Effector CD8-positive, alpha-beta T cell (primary cell): ENCODE measurements at places on chromosomes 7 and 10.
A peak's percentile ranks its signal among the peaks of the same experiment; 100 is the strongest.

DNA sequence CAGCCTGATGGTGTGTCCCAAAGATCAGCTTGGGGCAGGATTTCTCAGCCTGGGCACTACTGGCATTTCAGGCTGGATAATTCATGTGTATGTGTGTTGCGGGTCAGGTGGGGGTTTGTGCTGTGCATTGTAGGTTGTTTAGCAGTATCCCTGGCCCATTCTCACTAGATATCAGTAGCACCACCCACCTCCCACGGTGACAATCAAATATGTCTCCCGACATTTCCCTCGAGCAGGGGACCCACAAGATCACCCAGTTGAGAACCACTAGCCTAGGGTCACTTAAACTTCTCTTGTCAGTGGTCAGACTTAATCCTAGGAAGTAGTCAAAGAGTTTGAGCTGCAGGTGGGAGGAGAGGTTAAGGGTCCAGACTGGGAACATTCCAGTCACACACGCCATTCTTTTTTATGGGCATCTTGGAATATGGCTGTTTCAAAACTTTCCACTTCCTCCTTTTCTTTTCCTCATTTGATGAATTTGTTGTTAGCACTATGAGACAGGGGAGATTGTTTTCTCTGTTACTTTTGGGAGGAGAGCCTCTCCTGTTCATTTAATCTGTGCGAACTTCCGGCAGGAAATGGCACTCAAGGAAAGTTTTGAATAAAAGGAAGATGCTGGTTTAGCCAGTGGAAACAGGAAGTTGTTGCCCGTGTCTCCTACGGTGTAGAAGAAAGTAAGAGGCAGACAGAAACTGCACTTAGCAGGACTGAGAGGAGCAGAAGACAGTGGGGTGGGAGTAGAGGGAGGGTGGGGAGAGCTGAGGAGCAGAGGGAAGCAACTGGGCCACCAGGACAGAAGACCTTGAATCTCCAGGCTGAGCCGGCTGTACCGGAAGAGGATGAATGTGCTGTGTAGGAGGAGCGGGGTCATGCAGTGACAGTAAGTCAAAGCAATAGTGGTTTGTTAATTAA, 17.6 kb upstream of the EXOC6 start:
- no peak for DNase-seq

DNA sequence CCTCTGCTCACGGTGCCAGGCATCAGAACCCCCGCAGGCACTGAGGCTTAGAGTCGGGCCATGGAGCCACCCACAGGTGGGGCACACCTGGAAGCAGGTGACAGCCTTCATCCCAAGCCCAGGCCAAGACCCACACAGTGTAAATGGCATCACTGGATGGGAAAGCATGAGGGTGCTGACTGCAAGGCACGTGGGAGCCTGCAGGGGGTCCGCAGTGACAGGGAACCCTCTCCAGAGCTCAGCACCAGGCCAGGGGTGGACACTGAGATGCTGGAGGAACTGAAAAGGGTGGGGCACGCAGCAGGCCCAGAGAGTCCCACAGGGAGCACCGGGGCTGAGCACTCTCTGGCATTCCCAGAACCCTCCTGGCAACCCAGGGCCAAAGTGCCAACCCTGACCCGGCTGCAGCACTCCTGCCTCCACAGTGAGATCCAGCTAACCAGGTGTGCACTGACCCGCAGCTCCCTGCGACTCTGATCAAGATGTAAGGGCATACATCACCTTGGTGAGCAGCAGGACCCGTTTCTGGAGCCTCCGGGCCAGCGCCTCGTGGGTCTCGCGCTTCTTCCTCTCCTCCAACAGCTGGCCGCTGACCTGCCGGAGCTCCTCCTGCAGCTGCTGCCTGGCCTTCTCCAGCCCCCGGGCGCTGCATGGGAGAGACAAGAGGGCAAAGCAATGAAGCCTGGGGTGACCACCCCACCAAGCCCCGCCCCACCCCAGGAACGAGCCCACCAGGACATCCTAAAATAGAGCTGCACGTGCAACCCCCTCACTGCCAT, 163.9 kb downstream of the MAD1L1 start:
- DNase-seq: no peak

- no peak for DNase-seq
Observed at GRCh38 chr10:51965451-51965850, 266.1 kb upstream of the CSTF2T start.

DNA sequence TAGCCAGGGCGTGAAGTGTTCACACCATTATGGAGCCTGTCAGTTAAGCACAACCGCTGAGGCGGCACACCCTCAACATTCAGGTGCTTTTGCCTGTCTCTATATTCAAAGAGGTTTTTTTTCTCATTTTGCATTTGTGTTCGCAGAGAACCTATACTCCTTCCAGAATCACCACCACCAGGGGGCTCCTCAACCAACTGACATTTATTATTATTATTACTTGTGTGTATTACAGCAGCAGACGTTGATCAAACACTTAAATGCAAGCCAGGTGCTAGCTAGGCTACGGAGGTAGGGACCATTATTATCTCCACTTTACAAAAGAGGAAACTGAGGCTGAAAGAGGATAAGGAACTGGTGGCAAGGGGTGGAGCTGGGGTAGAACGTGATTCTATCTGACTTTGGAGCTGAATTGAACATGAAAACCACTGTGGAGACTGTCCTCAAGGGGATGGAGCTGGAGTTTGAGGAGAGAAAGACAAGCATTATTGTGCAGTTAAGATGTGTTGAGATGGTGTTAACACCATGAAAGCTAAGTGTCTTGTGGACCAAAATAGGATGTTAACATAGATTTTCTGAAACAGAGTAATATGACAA, 133.8 kb upstream of the PLXNA4 start:
- no peak for DNase-seq

DNA sequence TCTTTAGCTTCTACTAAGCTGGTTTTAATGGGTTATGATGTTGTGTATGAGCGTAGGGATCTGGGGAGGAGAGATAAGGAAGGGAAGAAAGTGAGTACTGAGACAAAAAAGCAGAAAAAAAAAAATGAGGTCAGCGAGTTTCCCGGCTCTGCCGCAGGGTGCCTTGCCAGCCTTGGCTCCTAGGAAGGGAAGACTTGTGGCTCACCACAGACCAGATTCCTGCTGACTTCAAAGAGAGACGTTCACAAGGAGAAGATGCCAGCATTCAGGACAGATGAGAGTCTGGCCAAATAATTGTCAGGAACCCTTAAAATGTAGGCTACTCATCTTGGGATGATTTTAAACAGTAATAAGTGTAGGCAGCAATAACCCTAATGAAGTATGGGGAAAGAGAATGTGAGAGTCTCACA, 11.4 kb upstream of the FAS start:
- DNase-seq: no peak

- no peak for DNase-seq
Observed at GRCh38 chr10:102475451-102476040, 24.2 kb upstream of the C10orf95 start.

DNA sequence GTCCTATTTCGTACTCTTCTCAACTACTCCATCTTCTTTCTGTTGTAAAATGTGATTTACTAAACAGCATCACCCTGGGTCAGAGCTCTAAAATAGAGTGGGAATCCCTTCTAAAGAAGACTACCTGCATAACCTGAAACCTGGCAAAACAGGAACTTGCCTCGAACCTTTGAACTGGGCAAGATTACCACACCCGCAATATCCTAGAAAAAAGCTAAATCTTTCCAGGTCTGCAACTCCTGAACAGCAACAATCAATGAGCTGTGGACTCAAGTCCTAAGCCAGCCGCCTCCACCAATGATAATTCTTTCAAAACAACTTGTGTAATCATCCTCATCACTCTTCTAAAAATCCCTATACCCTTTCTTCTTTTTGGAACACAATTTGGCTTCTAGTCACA, 824.2 kb upstream of the COBL start:
- no peak for DNase-seq

- DNase-seq: no peak
Observed at GRCh38 chr7:20797462-20798080, 10.9 kb upstream of the SP8 start.

- no peak for DNase-seq
Observed at GRCh38 chr10:19628767-19629560, 187.3 kb upstream of the PLXDC2 start.

DNA sequence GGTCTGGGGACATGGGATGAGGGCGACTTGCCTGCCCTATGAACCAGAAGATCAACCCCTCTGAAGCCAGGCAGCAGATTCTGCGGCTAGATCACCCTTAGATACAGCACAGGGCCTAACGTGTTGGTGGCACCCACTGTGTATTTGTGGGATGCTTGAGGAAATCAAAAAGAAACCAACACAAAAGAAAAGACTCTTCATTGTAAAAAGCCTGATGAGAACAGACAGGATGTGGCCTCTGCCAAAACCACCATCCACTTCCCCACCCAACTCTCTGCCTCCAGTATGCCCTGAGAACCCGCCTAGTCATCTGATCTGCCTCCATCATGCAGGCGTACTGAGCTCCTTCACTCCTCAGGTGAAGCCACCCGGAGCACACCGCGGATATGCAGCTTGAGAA, 97.2 kb upstream of the INSYN2A start:
- peak; percentile 2 for DNase-seq

DNA sequence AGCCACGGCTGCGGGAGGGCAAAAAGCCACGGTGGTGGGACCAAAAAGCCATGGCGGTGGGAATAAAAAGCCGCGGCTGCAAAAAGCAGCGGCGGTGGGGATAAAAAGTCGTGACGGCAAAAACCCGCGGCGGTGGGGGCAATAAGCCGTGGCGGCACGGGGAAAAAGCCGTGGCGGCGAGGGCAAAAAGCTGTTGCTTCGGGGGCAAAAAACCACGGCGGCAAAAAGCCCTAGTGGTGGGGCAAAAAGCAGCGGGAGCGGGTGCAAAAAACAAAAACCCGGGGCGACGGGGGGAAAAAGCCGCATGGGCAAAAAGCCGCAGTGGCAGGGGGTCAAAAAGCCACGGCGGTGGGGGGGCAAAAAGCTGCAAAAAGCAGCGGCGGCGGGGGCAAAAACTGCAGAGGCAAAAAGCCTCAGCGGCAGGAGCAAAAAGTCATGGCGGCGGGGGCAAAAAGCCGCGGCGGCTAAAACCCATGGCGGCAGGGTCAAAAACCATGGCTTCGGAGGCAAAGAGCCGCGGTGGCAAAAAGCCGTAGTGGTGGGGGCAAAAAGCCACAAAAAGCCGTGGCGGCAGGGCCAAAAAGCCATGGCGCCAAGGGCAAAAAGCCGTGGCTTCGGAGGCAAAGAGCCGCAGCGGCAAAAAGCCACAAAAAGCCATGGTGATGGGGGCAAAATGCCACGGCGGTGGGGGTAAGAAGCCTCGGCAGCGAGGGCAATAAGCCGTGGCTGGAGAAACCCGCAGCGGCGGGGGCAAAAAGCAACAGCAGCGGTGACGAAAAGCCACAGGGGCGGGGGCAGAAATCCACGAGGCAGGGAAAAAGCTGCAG, 525.8 kb downstream of the ZNF33B start:
- no peak for DNase-seq

DNA sequence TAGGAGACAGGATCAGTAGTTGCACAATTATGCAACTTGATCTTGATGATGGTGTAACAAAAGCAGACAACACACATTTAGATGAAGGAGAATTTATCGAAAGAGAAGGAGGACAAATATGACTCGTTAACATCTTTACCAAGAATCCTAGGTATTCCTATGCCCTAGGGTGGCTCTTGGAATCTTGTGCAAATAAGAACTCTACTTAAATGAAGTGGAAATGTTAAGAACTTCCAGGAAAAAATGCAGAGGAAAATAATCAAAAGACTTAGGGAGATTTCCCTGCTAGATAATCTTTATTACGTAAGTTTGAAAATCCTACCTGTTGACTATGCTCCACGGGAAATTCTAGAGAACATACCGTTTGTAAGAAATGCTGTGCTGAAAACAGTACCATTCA, 485.4 kb downstream of the POM121L12 start:
- no peak for DNase-seq

GRCh38 chr10:6346631-6347030, 143.9 kb downstream of the PFKFB3 start:
- no peak for DNase-seq

- DNase-seq: no peak
Observed at GRCh38 chr7:29878081-29878688, 71.9 kb downstream of the WIPF3 start.

DNA sequence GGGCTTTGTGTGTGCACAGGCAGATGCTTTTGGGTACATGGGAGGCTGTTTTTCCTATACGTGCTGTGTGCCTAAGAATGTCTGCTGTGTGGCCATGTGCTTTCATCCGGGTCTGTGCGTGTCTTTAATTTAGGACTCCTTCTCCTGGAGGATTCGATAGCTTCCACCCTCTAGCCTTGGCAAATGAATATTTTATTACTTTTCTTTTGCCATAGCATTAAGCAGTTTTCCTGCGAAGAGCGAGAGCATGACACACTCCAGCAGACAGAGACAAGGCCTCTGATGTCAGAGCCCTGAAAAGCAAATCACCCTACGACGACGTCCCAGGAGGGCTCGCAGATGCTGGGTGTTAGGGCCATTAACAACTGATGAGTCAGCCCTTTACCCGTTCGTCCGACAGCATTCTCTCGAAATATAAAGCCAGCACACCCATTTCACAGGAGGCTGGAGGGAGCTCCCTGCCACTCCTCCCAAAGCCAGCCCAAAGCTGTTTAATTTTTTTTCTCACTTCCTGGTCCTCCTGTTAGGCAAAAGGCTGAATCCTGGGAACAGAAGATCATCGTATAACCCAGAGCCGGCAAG, 311.3 kb upstream of the ZMIZ1 start:
- no peak for DNase-seq

DNA sequence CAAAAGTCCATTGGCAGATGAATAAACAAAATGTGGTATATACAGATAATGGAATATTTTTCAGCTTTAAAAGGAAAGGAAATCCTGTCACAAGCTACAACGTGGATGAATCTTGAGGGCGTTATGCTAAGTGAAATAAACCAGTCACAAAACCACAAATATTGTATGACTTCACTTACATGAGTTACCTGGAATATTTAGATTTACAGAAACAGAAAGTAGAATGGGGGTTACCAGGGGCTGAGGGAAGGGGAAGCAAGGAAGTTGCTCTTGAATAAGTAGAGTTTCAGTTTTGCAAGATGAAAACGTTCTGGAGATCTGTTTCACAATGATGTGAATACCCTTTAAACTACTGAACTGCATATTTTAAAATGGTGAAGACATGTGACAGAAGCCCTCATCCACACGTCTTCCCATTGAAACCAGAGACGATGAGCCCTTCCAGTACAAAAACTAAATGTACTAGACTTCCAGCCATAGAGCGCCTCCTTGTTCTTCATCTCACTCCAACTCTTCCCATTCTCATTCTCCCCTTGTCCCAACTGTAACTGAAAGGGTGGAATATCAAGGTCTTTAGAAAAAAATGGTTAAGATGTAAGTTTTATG, 62.4 kb downstream of the MICU1 start:
- DNase-seq: no peak

GRCh38 chr7:12896316-12896715, 208.9 kb downstream of the ARL4A start:
- no peak for DNase-seq

- DNase-seq: no peak
Observed at GRCh38 chr10:15719899-15720634, at the start of gene ITGA8. Gene ITGA8 (minus strand): TSS chr10:15719922. CDS start chr10:15719771, 151 bp downstream.

- DNase-seq: no peak
Observed at GRCh38 chr10:96427291-96427690, 68.5 kb upstream of the OPALIN start.

DNA sequence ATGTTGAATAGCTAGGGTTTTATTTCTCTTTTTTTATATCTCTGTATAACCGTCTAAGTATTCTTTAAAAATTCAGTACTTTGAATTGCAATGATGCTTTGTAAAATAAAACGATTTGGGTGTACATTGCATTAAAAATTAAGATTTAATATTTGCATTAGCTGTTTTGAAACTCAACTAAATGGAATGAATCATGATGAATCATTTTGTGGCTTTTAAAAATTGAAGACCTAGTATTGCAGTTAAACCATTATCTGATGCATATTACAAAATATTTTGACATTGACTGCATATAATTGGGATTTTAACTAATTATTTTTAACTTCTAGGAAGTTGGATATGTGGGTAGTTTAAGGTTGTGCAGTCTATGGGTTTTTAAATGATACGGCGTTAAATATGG, 314.0 kb downstream of the CDK14 start:
- no peak for DNase-seq
